Pulmonary artery endothelial cell (primary cell): ENCODE measurements at places on chromosomes 1 and 21. TPM values are rescaled to one million over a fixed set of nuclear protein-coding genes. Genes with fewer than 3 reads are reported as not detected.

FCRL4 gene
- total RNA-seq: not detected in 2 replicates

STX12 gene
- 103 and 123 TPM in 2 replicates for total RNA-seq

EFHD2 gene
- 72.2 and 74.3 TPM in 2 replicates for total RNA-seq

LCE3D gene
- total RNA-seq: not detected in 2 replicates

HUNK gene
- total RNA-seq: not detected in 2 replicates

FAAH gene
- total RNA-seq: 0.39 and 0.46 TPM in 2 replicates

DNA sequence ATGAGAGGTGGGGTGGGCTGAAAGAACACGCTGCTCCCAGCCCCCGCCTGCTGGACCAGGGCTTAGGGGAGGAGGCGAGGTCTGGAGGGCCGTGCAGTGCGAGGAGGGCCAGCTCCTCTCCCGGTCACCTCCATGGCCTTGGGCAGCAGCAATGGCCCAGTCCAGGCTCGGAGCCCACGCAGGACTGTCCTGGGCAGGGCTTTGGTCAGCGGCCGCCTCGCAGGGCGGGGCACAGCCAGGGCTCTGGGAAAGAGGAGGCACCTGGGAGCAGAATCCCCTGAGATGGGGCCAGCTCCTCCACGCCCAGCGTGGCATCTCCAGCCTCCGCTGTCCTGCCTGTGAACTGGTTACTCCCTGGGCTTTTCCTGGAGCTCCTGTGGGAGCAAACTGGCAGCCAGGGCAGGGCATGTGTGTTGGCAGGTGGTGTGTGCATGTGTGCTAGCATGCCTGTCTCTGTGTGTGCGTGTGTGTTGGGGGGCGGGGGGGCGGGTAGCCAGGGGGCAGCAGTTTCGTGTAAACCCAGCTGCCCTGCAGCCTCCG lies 27.4 kb downstream of the ARHGEF16 start:
- DNase-seq: no peak

GRCh38 chr1:179824265-179824664 lies 53.3 kb downstream of the TOR1AIP2 start:
- DNase-seq: no peak

DNA sequence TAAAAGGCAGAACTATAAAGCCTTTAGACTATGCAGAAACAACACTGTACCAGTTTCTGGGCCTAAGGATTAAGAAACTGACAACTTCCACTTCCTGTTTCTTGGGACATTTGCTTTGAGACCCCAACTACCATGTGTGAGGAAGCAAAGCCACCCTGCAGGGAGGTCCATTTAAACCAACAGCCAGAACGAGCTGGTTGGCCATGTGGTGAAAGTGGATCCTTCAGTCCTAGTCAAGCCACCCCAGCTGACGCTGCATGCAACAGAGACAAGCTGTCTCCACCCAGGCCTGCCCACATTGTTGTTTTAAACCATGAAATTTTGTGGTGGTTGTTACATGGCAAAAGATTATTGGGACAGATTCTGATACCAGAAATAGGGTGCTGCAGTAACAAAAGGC lies 31.8 kb upstream of the SLFNL1 start:
- DNase-seq: no peak

DNA sequence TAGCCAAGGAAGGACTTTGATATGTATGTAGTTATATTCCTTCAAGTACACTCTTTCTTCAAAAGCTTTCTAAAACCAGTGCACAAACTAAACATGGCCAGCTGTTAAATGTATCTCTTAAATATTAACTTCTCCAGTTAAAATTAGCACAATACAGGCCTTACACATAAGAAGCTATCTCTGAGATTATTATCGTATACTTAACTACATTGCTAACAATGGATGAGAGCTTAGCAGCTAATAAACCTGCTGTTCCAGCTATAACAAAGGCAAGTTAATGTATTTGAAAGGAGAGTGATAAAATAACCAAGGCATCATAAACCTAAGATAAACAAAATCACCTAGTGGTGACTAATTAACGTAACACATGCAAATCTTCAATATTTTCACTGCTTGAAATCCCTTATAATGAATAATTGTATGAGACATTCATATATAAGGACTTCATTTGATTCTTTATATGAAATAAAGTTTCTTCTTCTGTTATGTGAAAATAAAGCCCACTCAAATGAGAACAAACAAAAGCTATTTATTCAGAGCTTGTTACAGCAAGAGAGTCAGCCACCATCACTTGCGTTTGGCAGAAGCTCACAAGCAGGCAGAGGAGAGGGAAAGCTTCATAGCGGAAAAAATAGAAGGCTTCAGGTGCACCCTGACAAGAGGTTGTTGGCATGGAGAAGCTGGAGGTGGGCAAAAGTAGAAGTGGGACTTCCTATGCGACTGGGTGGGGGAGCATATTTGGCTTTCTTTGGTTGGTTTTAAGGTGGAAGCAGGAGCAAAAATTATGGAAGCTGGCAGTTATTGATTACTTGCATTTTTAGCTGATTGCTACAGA lies 274.1 kb upstream of the CHRM3 start:
- no peak for DNase-seq

GRCh38 chr1:111225717-111226400 lies 1.7 kb upstream of the CHI3L2 start:
- DNase-seq: no peak

GRCh38 chr1:111441573-111442192 lies 7.4 kb downstream of the WDR77 start:
- DNase-seq: no peak

DNA sequence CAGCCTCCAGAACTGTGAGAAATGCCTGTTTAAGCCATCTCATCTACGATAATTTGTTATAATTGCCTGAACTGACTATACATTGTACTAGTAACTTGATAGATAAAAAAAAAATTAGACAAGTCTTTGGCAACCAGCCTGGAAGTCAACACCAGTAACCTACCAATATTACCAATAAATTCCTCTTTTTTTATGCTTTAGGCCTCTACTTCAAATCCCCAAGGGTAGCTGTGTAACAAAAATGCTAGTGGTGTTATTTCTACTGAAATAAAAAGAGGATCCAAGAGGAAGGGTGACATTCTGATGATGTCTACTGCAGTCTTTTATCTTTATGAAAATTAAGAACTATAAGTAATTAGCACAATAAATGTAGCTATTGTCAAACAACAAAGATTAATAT lies 151.7 kb upstream of the SAMSN1 start:
- DNase-seq: no peak

DNA sequence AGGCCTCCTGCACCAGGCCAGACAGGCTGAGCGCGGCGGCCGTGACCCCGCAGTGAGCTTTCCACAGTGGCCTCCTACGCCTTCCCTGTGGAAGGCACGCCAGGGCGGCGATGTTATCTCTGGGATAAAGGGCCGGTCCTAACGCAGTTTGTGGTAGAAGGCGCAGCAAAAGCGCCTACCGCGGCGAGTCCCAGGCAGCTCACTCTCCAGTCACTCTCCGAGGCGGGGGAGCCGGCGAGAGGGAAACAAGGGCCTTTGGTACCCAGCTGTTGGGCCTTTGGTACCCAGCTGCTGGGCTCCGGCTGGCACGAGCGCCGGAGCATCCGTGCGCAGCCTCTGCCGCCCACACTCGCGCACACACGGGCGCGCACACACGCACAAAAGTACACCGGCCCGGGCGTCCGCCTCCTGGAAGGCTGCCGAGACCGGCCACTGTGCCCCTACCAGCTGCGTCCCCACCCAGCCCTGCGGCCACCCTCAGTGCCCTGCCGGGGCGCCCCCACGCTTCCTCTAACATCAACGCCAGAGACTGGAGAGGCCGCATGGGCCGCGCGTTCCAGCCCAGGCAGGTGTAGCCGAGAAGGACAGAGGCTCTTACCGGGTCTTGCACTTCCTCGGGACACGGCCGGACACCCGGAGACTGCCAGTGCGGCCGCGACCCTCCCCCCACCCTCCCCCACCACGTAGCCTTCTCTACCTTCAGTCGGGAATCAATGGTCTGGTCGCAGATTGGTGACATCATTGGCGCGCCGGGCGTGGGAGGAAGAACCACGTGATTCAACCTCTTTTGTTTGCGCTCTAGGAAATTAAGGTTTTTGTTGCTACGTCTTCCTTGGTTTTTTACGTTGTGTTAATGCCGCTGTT lies 19.5 kb upstream of the ADAR start:
- peak; percentile 68 for DNase-seq

- no peak for DNase-seq
Observed at GRCh38 chr21:36654324-36654723, 44.6 kb upstream of the SIM2 start.

DNA sequence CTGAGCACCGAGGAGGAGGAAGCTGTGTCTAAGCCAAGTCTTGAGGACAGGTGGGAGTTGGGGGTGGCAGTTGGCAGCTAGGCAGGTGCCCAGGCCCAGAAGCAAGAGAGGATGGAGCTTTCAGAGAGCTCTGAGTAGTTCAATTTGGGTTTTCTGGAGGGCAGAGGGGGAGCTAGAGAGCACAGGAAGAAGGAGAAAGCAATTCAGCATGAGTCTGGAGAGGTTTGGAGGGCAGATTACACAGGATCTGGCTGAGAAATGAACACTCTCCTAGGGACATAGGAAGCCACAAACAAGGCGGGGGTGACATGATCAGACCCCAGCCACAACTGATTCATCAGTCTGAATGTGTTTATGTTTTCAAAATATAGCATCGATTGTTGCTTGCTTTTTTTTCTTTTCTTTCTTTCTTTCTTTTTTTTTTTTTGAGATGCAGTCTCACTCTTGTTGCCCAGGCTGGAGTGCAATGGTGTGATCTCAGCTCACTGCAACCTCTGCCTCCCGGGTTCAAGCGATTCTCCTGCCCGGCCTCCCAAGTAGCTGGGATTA lies 23.8 kb downstream of the PTPRF start:
- no peak for DNase-seq

GRCh38 chr1:65309304-65310077 lies at the start of gene DNAJC6:
Gene DNAJC6 (plus strand): TSS chr1:65309543. CDS start chr1:65309746, 203 bp downstream.
- DNase-seq: peak; percentile 26

DNA sequence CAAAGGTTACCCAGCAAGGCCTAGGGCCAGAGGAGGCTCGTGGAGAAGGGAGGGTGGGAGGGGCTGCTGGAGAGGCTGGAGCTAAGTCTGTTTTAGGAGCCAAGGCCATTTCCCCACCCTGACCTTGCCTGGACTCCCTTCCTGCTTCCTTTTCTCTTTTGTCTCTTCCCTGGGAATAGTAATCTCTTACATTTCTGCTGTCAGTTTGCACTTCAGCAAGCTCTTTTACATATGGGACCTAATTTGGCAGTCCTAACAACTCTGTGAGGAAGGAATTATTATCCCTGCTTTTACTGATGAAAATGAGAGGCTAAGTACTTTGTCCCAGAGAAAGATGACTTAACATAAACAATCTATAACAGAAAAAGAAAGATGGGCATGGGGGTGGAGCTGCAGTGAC lies 13.8 kb downstream of the OPTC start:
- no peak for DNase-seq

GRCh38 chr1:64940025-64940424 lies 26.3 kb downstream of the JAK1 start:
- DNase-seq: no peak

DNA sequence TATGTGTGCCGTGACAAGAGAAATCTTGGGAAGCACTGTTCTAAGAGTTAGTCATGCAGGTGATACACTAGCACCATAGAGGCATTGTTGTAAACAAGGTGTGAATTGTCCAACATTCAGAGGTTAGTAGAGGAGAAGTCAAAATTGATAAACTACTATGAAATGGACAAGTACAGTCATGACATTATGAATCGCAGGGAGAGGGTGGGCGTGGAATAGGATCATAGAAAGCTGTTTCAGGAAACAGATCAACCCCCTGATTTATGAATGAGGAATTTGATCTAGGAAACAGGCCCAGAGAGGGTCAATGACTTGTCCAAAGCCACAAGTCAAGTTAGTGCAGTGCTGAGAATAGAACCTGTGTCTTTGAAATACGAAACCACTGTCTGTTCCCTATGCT lies 58.5 kb upstream of the LAX1 start:
- DNase-seq: no peak

DNA sequence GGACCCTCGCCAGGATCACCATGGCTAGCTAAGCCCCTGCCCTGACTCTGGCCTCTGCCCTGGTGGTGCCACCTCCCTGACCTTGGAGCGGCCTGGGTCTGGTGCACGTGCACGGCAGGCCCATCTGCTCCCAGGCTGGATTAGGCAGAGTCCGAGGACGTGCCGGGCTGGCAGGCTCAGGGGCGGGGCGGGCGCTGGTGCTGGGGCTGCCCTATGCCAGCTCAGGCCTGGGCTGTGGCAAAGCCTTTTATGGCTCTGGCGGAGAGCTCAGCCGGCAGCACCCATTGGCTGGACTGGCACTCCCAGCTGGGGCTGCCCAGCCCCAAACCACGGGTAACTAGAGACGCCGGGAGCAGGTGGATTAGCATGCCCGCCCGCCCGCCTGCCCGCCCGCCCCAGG lies 17.1 kb upstream of the EDN2 start:
- no peak for DNase-seq

GRCh38 chr1:8343464-8344001 lies 25.6 kb downstream of the SLC45A1 start:
- DNase-seq: peak; percentile 63

GRCh38 chr1:24893431-24893830 lies 36.6 kb downstream of the RUNX3 start:
- no peak for DNase-seq

DNA sequence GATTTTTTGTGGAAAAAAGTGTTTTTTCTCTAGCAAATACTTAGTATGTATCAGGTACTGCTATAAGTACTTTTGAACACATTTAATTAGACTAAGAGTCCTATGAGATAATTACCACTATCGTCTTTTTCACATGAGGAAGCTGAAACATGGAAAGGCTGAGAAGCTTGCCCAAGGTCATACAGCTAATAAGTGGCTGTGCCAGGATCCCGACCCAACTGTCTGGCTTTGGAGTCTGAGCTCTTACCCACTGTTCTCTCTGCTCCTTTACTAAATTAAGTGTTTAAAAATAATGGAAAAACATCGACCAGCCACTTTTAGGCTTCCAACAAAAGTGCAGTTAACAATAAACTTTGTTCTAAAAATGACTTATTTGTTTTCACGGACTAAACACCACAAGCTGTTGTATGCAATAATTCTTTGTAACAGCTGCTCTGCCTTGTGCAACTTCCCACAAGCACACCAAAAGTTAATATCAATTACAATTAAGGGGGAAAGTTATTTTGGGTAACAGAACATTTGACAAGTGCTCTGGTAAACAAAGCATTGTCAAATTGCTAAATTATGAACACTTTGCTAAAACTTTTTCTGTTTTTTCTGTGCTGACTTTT lies 75.7 kb downstream of the CRB1 start:
- no peak for DNase-seq

DNA sequence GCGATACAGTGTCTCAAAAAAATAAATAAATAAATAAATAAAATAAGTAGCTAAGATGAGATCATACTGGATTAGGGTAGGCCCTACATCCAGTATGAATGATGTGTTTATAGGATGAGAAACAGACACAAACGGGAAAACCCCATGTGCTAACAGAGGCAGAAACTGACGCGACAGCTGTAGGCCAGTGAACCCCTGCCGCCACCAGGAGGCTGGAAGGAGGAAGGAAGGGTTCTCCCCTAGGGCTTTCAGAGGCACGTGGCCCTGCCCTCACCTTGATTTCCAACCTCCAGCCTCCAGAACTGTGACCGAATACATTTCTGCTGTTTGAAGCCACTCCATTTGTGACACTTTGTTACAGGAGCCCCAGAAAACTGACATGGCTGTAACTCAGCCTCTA lies 38.5 kb downstream of the CHD5 start:
- DNase-seq: no peak

GRCh38 chr21:20040768-20041167 lies 957.4 kb upstream of the NCAM2 start:
- no peak for DNase-seq
